ENCODE measurements at places on chromosomes 4 and X.

GRCh38 chrX:115031989-115032388 is 14.6 kb upstream of the IL13RA2 start:
- no peak for DNase-seq

DNA sequence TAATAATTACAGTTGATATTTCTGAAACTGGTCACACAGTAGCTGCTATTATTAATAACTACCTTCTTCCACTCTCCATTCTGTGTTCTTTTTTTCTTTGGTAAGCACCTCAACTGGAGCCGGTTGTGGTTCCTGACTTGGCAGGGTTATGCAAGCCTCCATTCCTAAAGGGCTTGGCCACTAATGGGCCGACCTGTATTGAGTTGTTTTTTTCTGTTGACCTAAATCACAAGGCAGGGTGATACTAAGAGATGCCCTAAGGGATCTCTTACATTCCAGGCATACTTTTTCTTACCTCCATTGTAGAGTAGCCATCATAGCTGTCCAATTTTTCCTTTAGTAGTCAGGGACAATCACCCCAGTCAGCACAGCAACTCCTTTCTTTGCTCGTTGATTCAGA is 1295.8 kb upstream of the ADGRL3 start:
- DNase-seq: no peak

DNA sequence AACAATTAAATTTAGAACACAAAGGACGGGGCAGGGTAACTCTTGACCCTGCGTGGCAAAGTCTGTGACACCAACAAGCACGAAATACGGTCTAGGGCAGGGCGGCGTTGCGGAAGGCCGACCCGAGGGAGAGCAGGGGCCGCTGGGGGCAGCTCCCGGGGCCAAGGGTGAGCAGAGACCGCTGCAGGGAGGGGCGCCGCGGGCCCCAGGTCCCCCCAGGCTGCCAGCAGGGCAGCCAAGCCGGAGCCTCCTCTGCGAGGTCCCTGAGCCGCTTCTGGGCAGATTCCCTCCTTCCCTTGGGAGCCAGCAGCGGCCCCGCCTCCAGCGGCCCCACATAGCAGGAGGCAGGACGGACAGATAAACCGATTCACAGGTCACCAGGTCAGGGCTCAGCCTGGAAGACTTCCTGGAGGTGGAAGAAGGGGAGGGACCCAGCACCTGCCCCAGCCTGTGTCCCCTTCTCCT is 90.2 kb downstream of the FAM53A start:
- no peak for DNase-seq

DNA sequence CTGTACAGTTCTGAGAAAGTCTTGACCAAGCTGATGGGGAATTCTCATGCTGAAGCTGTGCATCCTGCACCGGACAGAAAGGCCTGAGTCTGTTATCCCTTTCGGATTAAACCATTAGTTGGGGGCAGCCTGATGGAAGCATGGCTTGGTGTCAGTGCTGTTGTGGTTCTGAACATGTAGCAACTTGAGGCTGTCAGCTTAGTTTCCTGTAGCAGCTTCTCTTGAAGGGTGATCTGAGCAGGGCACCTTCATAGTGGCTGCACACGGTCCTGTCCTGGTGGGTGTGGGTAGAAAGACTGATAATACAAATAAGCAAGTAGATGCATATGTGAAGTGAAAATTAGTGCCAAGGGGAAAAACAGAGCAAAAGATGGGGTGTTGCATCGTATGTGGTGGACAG is 11.7 kb downstream of the KIAA0232 start:
- DNase-seq: no peak

GRCh38 chr4:158850800-158851644 is 82.2 kb downstream of the FNIP2 start:
- no peak for DNase-seq

GRCh38 chr4:28636971-28637370 is 1776.3 kb downstream of the STIM2 start:
- DNase-seq: no peak

GRCh38 chrX:65846974-65847373 is 179.5 kb downstream of the MSN start:
- no peak for DNase-seq

- no peak for DNase-seq
These were observed 19.6 kb downstream of the CYP2U1 start for GRCh38 chr4:107950746-107951540.

GRCh38 chr4:78312989-78313753 is 238.4 kb upstream of the ANXA3 start:
- no peak for DNase-seq

DNA sequence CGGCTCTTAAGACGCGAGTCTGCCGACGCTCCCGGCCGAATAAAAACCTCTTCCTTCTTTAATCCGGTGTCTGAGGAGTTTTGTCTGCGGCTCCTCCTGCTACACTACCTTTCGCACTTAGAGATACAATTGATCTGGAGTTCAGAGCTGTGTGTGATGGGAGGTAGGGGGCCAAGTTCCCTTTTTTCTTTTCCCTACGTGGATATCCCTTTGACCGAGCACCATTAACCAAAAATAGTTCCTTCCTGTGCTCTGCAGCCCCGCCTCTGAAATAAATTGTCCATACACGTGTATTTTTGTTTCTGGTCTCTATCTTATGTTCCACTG is 555 bp upstream of the PGM2 start:
- DNase-seq: no peak

DNA sequence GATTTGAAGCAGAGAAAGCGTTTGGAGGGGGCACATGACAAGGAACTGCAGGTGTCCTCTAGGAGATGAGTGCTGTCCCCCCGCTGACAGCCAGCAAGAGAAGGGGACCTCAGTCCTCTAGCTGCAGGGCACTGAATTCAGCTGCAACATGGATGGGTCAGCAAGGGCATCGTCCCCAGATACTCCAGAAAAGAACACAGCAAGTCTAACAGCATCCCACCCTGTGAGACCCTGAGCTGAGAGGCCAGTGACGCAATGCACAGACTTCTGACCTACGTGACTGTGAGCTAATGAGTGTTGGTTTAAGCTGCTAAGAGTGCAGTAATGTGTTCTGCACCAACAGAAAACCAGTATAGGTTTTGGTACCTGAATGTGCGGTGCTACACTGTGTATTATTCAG is 11.6 kb upstream of the CENPVL2 start:
- DNase-seq: no peak

GRCh38 chr4:23324021-23324690 is 565.7 kb downstream of the PPARGC1A start:
- DNase-seq: no peak

- DNase-seq: no peak
These were observed 17.1 kb downstream of the USP46 start for GRCh38 chr4:52641854-52642563.

DNA sequence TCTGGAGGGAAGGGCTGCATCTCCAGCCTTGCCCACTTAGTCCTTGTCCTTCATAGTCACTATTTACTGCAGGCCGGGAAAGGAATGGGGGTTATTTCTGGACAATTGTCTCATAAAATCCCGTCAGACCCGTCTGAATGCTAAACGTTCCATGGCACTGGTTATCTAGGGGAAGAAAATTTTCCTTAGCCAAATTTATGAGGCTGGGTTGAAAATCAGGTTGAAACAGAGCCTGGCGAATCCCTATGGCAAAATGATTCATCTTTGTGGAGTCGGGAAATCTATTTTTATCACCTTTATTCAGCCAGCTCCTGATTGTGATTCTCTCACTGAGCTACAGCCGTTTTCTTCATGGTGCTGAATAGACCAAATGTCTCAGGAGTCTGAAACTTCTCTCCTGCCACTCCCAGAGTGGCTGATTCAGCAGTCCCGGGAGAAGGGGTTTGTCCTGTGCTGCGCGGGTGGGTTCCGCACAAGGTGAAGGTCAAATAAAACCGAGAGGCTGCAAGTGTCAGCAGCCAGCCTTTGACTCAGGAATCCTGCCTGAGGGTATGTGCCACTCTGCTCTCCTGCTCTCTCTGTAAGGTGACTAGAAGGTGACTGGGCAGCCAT is 1.0 kb downstream of the LIMCH1 start:
- no peak for DNase-seq

GRCh38 chr4:139083956-139084803 is 68.6 kb downstream of the NOCT start:
- peak; percentile 81 for DNase-seq

GRCh38 chr4:187726485-187726884 is 269.1 kb upstream of the ZFP42 start:
- DNase-seq: no peak

DNA sequence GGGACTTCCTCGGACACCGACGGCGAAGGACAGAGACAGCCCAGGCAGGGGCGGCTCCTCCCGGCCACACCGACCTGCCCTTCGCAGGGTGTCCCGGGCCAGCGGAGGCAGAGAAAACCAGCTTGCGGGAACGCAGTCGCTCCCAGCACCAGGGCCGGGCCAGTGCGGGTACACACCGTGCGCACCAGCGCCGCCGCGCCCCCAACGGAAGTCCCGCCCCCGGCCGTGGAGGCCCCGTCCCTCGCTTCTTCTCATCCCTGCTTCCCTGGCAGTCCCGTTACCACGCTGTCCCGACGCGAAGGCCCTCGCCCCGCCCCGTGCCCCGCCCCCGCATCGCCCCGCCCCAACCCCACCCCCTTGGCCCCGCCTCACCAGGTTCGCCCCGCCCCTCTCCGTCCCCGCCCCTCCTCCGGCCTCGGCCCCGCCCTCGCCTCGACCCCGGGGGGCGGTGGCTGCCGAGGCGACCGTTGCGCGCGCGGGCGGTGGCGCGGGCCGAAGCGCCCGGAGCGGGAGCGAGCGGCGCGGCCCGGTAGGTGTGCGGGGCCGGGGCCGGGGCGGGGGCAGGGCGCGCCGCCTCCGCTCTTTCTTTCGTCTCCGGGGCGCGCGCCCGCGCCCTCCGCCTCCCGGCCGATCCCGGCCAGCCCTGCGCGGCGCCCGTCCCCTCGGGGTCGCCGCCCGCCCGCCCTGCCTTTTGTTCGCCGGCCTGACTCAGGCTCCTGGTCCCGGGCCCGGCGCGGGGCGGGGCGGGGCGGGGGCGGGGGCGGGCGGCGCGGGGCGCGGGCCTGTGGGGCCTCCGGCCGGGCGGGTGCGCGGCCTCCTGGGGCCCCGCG is at the start of gene RGS12:
Gene RGS12 (plus strand): TSS at position 451 of the 830 bp plus-strand sequence. CDS start 23,150 bp downstream, outside the sequence.
- peak; percentile 87 for DNase-seq

GRCh38 chrX:42128020-42128419 is 204.7 kb upstream of the CASK start:
- no peak for DNase-seq

DNA sequence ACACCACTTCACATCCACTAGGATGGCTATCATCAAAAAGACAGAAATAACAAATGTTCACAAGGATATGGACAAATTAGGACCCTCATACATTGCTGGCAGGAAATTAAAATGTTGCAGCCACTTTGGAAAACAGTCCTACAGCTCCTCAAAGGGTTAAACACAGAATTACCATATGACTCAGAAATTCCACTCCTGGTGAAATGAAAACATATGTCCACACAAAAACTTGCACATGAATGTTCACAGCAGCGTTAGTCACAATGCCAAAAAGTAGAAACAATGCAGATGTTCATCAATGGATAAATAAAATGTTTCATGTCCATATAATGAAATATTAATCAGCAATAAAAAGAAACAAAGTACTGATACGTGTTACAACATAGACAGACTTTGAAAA is 15.1 kb downstream of the S100G start:
- DNase-seq: no peak

DNA sequence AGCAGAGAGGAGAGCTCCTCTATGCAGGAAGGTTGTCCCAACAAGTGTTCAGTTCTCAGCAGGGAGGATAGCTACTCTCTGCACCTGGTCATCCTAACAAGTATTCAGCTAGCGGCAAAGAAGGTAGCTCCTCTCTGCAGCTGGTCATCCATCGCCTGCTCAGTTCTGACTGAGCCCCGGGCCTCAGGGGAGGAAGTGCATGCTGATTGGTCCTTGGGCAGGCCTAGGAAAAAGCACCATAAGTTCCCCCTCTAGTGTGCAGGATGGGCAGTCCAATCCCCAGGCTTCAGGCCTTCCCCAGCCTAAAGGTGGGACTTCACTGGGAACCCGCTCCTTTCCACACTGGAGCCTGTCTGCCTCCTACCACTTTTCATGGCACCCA is 4.4 kb upstream of the FBXW7 start:
- no peak for DNase-seq

- no peak for DNase-seq
These were observed 149.4 kb downstream of the PDGFRA start for GRCh38 chr4:54378461-54378860.

- DNase-seq: no peak
These were observed 847.7 kb upstream of the INTU start for GRCh38 chr4:126784966-126785580.

DNA sequence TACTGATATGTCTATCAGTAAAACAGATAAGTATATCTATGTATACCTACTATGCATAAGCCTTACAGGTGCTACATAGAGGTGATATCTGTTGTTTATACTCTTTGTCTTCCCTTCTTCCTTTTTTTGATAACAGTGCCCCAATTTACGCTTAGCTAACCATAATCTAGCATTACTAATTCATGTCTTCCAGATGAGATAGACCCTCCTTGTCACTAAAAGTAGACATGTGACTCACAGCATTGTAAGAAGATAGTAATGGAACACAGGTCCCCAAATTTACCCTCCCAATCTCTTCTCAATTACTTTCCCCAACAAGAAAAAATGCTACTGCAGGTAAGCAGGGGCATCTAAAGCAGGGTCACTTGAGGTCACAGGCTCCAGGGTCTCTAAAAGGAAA is 7.9 kb upstream of the NFKB1 start:
- no peak for DNase-seq

DNA sequence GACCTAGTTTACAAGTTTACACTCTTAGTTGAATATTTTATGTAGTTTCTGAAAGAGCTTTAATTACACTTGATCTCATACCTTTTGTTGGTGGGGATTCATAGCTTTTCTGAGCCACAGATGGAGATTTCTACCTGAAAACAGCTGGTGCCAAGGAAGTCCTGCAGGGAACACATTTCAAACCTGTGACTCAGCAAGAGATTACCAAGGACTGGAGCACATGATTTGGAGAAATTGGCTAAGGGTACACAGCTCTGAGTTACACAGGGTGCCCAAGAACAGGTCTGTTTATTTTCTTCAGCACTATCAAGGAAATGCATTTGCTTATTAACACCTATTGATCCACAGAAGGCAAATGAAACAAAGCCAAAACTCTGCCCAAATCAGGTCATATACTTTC is 691.5 kb downstream of the KCTD8 start:
- no peak for DNase-seq

DNA sequence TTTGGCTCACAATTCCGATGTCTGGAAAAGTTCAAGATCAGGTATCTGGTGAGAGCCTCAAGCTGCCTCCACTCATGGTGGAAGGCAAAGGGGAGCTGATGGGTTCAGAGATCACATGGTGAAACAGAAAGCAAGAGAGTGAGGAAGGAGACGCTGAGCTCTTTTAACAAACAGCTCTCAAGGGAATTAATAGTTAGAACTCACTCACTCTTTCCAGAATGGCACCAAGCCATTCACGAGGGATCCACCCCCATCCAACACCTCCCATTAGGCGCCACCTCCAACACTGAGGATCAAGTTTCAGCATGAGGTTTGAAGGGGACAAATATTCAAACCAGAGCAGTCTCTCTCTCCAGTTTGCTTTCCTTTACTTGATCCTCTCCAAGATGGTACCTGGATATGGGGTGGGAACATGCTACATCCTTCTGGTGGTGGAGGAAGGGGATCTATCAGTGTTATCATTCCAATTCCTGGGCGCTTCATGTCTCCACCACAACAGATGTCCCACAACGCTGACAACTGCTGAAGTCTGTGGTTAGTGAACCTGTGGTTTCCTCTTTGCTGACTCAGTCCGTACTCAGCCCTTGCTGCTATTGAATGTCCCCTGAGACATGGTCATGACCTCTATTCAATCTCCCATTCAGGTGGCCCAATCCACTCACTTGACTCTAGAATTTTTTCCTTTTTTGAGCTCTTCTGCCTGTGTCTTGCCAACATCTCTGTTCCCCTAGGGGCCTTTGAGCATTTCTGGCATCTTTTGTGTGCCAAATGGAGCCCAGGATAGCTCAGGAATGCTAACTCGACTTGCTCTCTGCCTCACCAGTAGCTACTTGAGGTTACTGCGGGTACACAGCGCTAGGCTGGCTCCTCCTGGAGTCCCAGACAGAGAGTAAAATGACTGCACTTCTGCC is 395.2 kb downstream of the MID1IP1 start:
- no peak for DNase-seq

Measured in activated CD4-positive, CD25-positive, alpha-beta regulatory T cell treated with anti-CD3 and anti-CD28 coated beads, Interleukin-2, amount 50 U/mL, for 72 hours (primary cell).